Fibroblast of skin of abdomen (primary cell): ENCODE measurements at places on chromosomes 1 and 21.
A peak's percentile ranks its signal among the peaks of the same experiment; 100 is the strongest.

- no peak for DNase-seq
These were observed 38.1 kb upstream of the RD3 start for GRCh38 chr1:211530102-211530501.

GRCh38 chr21:28737674-28738419 is 254.8 kb downstream of the LTN1 start:
- peak; percentile 63 for DNase-seq

DNA sequence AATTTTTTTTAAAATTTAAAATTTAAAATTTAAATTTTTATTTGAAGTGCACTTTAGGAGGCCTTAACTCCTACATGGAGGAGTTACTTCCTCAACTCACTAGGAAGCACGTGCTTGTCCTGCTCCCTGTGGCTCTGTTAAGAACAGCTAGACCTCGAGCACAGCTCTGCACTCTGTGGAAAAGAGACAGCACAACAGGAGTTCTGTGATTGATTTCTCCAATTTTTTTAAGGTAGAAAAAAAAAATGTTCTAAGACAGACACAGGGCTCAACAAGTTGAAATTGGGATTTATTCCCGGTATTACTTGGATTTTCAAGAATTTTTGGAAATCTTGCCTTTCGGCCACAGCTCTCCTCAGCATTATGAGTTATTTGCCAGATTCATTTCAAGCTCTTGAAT is 356.6 kb upstream of the LYPLAL1 start:
- DNase-seq, result no peak

GRCh38 chr1:218481116-218481775 is 136.1 kb downstream of the TGFB2 start:
- DNase-seq, result peak; percentile 62

GRCh38 chr1:246781212-246781611 is 57.0 kb downstream of the SCCPDH start:
- no peak for DNase-seq
